ENCODE measurements at places on chromosomes 5 and 9. TPM values are rescaled to one million over a fixed set of nuclear protein-coding genes. Genes with fewer than 3 reads are reported as not detected.

OR1Q1 gene
- not detected for polyA plus RNA-seq

KLF4 gene
- polyA plus RNA-seq = 40.7 TPM

PCDHA6 gene
- polyA plus RNA-seq = 0.33 TPM

LRRC70 gene
- 3.3 TPM for polyA plus RNA-seq

CXXC5 gene
- polyA plus RNA-seq = 28.2 TPM

ARHGEF37 gene
- 4.2 TPM for polyA plus RNA-seq

PCDHGC4 gene
- polyA plus RNA-seq = 0.22 TPM

IRX1 gene
- polyA plus RNA-seq = not detected

PCDHA9 gene
- not detected for polyA plus RNA-seq

HINT2 gene
- polyA plus RNA-seq = 26.1 TPM

STXBP1 gene
- polyA plus RNA-seq = 84.2 TPM

RORB gene
- 0.10 TPM for polyA plus RNA-seq

CCDC180 gene
- polyA plus RNA-seq = 7.4 TPM

AP3B1 gene
- polyA plus RNA-seq = 14.5 TPM

DDX46 gene
- 37.1 TPM for polyA plus RNA-seq

GPR151 gene
- not detected for polyA plus RNA-seq

TAF7 gene
- 96.4 TPM for polyA plus RNA-seq
